Stimulated activated CD8-positive, alpha-beta memory T cell treated with anti-CD3 and anti-CD28 coated beads, Interleukin-2, amount 100 ng/mL, for 1 hour (primary cell): ENCODE measurements at places on chromosomes 5 and 9.

GRCh38 chr5:97096846-97097245, 45.6 kb downstream of the LIX1 start:
- DNase-seq = no peak

DNA sequence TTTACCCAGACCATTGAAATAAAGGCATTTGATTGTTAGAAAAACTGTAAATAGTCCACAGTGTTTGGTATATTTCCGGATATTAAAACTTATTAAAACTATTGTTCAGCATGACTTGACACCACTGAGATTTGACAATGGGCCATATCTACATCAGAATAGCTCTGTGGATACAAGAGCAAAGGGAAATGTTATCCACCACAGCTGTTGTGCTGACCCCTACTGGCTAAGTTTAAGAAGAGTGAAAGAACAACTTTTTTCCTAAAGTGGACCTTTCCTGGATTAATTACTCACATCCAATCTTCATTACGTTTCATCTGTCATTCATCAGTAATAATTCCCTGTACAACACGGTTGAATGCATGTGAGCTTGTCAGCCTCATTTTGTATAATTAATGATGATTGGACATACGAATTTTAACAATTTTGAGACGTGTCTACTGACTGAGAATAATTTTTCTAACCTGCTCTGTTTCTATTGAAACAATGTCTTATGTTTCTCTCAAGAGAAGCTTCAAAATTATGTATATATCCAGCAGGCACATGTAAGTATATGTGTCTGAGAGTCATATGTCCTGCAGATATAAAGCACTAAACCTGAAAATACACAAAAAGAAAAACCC, 1952.6 kb downstream of the MAT2B start:
- no peak for DNase-seq

GRCh38 chr5:159971931-159972461, 36.9 kb upstream of the TTC1 start:
- DNase-seq = no peak

- no peak for DNase-seq
These were observed 25.8 kb downstream of the DDX46 start for GRCh38 chr5:134784241-134784920.

DNA sequence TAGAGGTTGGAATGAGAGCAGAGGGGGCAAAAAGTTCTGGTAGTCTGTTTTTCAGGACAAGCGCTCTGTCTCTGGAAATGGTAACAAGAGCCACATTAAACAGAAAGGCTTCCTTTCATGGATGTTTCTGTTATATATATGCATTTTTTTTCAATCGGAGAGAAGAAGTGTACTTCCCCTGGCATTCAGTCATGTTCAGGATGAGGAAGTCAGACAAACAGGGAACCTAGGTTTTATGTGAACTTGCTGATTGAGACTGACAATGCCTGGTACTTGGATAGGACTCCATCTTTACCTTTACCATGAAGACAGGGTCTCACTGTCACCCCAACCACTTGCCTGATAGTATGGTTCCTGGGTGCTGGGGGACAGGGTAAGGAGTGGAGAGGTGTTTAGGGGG, 30.1 kb upstream of the ZBED3 start:
- DNase-seq = no peak

DNA sequence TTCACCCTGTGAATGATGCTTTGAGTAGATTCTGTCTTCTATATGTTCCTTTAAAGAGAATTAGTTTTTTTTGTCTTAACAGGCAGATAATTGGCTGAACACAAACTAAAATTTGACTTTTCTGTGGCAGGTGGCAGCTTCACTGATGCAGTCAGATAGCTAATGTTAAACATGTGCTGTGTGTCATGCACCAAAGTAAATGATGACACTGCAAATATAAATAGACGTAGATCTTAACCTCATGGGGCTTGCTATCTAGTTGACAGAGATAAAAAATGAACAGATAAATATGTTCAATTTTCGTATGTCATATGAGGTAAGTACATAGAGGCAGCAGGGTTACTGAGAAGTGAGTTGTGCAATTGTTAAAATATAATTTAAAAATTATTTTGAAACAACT, 82.7 kb downstream of the PARP8 start:
- DNase-seq = no peak

DNA sequence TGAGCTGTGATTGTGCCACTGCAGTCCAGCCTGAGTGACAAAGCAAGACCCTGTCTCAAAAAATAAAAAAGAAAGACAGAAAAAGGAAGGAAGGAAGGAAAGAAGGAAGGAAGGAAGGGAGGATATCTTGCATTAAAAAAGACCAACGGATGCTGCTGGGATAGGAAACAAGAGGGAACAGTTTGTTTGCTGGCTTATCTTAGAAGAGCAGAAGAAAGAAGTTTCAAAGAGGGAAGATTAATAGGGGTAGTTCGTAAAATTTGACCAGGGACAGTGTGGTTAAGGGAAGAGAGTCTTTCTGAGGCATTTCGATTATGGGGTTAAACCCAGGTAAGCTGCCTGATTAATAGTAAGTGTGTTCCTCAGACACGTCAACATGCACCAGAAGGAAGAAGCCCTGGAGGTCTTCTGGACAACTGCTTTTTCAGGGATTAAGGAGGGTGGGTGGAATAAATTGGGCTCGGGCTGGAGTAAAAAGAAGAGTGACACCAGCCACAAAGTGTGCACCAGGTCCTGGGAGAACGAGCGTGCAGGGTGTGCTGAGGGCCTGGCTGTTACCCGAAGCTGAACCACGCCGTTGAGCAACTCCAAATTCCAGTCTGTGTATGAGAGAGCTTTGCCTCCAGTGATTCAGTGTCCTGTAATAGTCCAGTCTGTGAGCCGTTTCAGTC, 24.8 kb downstream of the FYB1 start:
- no peak for DNase-seq

DNA sequence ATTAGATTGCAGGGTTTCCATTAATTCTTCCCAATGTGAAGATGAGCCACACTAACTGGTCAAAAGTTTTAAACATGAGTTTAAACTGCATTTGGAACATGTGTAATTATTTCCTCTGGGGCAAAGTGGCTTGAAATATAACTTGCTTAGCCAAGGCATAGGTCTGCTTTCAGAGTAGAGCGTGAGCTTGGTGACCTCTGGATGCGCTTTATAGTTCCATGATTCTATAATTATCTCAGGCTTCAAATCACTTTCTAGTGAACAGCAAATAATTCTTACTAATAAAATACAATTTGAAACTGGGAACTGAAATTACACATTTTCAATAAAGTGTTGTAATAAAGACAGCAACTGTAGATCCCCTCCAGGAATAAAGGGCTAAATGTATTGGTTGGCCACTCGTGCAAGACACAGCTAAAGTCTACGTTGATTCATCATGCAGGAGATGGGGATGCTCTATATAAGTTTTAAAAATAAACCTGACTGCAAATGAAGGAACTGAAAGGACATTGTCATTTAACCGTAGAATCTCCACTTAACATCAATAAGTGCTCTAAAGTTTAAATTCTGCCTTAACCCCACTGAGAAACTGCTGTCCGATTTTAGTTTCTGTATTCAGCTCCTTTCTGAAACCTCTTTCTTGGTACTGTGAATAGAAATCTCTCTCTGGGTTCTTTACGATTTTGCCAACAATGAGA, 460.0 kb downstream of the PSAT1 start:
- DNase-seq = no peak

GRCh38 chr9:70091572-70091971, 47.9 kb downstream of the MAMDC2 start:
- no peak for DNase-seq

GRCh38 chr9:128070874-128071273, 2.8 kb downstream of the SLC25A25 start:
- DNase-seq = no peak

- no peak for DNase-seq
These were observed 1.6 kb downstream of the DCAF12 start for GRCh38 chr9:34124926-34125325.

- DNase-seq = no peak
These were observed 254.6 kb downstream of the EDIL3 start for GRCh38 chr5:84130006-84130580.

DNA sequence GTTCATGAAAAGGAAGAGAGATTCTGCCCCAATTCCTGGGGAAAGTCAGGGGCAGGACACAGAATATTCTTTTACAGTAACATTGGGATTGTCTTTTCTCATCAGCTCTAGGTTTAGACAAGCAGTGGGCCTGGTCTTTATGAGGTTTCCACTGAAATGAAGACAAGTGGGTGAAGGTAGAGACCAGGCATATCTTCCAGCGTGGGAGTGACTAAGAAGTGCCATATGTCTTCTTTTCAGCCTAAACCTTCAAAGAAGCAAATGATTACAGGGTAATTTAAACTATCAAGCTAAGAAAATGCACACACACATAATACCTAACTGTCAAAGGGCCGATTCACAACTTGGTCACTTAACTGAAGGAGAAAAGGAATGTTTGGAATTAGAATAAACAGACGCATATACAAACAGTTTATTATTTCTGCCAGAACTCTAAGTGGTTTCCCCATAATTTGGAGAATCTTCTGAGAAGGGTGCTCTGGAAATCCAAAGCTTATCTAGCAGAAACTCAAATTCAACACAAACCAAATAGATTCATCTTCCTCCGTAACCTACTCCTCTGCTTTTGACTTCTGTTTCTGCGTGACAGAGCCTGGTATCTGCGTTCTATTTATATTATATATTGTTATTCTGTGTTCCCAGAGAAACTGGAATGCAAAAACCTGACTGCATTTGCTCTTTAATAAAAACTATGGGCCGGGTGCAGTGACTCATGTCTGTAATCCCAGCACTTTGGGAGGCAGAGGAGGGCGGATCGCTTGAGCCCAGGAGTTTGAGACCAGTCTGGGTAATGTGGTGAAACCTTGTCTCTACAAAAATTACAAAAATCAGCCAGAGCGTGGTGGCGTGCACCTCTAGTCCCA, 22.0 kb upstream of the TEK start:
- no peak for DNase-seq

- DNase-seq = no peak
These were observed 37.5 kb upstream of the CPEB4 start for GRCh38 chr5:173850659-173851058.

DNA sequence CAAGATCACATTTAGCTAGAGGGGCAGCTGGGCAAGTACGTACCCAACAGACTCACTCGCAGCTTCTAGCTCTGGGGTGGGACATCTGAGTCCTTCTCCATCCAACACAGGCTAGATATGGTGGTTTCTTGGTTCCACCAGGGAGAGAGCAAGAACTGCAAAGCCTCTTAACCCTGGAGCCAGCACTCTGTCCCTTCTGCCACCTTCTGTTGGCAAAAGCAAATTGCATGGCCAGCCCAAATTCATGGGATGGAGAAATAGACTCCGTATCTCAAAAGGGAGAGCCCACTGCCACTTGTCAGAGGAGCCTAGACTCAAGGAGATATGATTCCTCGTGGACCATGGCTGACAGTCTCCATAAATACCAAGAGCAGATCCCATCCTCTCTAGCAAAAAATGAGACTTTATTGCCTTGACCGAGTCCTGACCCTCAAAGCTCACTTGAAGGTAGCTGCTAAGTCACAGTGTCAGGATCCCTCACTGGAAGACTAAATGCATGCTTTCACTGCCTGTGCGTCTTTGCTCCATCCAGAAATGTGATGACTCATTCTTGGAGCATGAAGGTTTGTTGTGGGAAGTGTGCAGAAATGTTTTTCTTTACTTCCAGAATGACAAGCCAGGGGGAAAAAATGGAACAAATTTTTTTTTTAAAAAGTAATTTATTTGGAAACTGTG, 28.8 kb upstream of the ROR2 start:
- no peak for DNase-seq

DNA sequence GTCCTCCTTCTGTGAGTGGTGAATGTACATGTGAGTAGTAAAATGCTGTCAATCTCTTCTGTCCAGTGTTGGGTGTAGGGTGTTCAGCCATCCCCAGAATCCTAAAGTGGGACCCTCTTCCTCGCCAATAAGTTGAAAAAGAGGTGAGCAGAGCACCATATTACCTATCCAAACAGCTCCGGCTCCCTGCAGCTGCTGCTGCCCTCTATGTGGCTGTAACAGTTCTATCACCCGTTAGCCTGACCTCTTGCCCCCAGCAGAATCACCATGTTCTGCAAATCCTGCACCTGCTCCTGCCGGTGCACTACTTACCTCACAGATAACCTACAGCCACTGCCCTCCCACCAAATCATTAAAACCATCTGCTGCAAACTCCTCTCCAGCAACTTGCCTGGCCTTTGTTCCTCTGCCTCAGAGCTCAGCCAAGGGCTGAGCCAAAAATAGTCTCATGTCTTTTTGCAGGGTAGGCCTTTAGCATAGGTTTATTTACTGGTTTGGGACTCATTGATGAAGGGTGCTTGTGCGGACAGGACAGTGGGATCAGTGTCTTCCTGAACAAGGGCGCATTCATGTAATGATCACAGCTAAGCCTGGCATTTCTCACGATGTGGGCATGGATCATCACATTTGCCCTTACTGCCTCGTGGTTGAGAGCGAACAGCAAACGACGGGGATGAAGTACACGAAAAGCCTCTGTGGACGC, 49.6 kb upstream of the CCL21 start:
- DNase-seq = no peak

- DNase-seq = no peak
These were observed 24.3 kb upstream of the PLIN2 start for GRCh38 chr9:19151425-19152159.

DNA sequence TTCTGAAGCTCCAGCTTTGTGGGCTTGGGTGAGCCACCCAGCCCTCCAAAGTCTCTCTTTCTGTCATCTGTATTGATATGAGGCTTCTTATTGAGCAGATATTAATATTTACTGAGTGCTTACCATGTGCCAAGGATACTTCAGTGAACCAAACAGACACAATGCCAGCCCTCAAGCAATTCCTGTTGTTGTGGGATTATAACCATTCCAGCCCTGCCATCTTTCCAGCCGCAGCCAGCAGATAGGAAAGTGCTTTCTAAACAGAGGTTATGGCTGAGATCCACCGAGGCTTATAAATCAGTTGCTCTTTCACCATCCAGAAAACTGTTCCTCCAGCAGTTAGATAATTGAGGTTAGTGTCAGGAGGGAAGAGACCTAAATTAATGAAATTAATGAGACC, 137.7 kb upstream of the ALDH1B1 start:
- no peak for DNase-seq

- no peak for DNase-seq
These were observed 19.8 kb downstream of the IFT74 start for GRCh38 chr9:26975728-26976707.

GRCh38 chr5:170362102-170362501, 27.1 kb downstream of the KCNMB1 start:
- DNase-seq = no peak

DNA sequence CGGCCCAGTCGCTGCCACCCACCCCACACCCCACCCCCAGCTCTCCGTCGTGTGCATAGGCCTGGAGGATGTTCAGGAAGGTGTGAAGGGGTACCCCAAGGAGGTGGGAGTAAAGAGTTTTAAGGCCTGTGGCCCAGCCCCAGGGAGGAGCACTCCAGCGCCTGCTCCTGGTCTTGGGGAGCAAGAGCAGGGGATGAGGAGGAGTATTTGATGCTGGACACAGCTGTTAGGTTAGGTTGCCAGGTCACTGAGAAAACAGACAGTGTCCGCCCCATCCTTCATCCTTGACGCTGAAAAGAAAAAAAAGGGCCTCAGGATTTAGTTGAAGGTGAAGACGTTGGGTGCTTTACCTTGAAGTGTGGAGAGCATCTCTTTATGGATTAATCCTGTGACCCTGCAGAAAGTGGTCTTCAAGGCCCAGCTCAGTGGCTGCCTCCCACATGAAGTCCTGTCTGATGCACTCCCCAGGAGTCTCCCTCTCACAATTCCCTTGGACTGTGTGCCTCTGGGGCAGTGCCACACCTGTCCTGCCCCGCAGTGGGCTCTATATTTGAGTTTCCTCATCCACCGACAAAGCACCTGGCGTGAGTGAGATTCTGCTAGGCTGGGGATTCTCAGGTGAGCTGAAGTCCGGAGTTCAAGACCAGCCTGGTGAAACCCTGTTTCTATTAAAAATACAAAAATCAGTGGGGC, 101.8 kb downstream of the SPRY4 start:
- DNase-seq = no peak
